ENCODE measurements at places on chromosomes 6 and 20. TPM values are rescaled to one million over a fixed set of nuclear protein-coding genes. Genes with fewer than 3 reads are reported as not detected.

DNMT3B gene
- 0.85 TPM for total RNA-seq

LY86 gene
- total RNA-seq, result not detected

SLC17A1 gene
- not detected for total RNA-seq

KCNQ2 gene
- not detected for total RNA-seq

ZNF512B gene
- total RNA-seq, result 4.7 TPM

SLC13A3 gene
- 2.7 TPM for total RNA-seq

ASIP gene
- total RNA-seq, result not detected

LCA5 gene
- 5.0 TPM for total RNA-seq

APOM gene
- total RNA-seq, result 2.8 TPM

PAK1IP1 gene
- total RNA-seq, result 14.1 TPM

HRH3 gene
- not detected for total RNA-seq

CMTR1 gene
- 38.6 TPM for total RNA-seq

GATA5 gene
- total RNA-seq, result not detected

DLGAP4 gene
- total RNA-seq, result 10.1 TPM

RAET1G gene
- 4.1 TPM for total RNA-seq

SAMD5 gene
- 0.43 TPM for total RNA-seq

NRSN2 gene
- 14.5 TPM for total RNA-seq

NT5E gene
- 363 TPM for total RNA-seq

HLA-DMA gene
- 2.1 TPM for total RNA-seq

CALHM6 gene
- total RNA-seq, result 2.3 TPM

FGD2 gene
- not detected for total RNA-seq

HLA-DQB1 gene
- total RNA-seq, result not detected

HCK gene
- total RNA-seq, result not detected

GRM4 gene
- under 0.01 TPM for total RNA-seq

C6orf132 gene
- total RNA-seq, result 0.71 TPM

XKR7 gene
- not detected for total RNA-seq

SALL4 gene
- 0.28 TPM for total RNA-seq

TREM2 gene
- 0.57 TPM for total RNA-seq

SLC17A9 gene
- total RNA-seq, result 9.4 TPM

LPA gene
- total RNA-seq, result not detected
